Gastrocnemius medialis (tissue), 4 donors: ENCODE measurements at places on chromosomes 12 and 14. TPM values are rescaled to one million over a fixed set of nuclear protein-coding genes. Genes with fewer than 3 reads are reported as not detected.

- DNase-seq: no peak
These were observed 23.8 kb downstream of the ATP6V1D start for GRCh38 chr14:67335781-67336180.

DNA sequence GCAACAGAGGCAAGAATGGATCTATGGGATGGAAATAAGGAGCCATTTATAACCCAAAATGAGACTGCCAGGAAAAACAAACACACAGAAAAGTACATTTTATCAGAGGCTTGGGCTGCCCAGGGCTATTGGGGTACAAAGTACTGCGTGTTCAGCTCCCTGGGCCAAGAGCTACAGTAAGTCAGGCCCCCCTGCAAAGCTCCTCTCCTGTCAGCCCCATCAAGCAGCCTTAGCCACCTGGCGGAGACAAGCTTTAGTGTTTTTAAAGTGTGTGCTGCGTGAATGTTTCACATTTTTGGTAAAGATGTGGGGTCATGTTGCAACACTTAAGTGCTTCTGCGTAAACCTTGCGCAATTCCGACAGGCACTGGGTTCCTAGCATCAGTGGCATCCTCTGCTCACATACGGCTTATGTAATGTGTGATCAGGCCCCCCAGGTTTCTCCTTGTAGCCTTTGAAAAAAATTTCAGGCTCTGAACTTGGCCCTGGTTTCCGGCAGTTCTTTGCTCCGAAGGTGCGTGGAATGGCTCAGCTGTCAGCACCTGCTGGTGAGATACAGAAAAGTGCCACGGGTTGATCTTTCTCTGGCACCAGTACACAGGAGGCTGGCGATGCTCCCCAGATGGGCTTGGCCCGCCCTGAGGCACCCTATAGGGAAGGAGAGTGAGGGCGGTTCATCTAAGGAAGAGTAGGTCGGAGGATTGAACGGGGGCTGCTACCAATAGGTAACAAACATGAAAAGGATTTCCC is 198.7 kb upstream of the EEA1 start:
- peak; percentile 36 for DNase-seq

DNA sequence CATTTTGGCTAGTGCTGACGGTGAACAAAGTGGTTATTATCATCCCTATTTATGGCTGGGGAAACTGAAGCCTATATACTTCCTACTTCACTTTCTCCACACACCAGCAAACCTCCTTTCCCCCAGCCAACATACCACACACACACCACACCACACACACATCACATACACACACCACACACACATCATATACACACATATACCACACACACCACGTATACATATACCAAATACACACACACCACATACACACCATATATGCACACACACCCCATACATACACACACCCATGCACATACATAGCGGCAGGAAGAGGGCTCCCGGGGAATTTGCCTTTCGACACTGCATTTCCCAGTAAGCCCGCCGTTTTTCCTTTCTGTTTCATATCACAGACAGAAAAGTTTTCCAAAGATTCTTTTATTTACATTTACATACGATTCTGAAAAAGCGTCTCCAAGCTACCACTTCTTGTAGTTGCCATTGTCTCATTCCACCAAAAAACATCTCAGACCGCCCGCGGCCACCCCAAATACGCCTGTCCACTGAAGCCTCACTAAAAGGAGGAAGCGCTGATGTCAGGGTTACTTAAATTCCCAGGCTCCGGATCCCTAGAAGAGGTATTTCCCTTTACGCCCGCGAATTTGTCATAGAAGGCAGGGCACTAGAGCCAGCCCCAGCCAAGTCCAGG is 823 bp upstream of the RAB5B start:
- no peak for DNase-seq

DNA sequence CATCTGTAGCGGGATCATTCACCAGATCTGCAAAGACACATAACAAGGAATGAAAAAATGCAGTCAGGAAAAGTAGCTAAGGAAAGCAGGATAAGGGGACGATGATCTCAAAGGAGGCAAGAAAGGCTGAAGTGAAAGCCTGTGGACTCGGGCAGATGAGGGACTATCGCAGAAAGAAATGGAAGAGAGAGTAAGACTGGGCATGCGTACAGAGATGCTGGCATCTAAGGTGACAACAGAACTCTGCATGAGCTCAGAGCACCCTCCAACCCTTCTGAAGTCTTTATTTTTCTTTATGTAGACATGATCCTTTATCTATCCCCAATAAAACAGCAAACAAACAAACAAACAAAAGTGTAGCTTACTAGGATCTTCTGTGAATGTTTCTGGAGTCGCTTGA is 7.2 kb downstream of the MFAP5 start:
- no peak for DNase-seq

DNA sequence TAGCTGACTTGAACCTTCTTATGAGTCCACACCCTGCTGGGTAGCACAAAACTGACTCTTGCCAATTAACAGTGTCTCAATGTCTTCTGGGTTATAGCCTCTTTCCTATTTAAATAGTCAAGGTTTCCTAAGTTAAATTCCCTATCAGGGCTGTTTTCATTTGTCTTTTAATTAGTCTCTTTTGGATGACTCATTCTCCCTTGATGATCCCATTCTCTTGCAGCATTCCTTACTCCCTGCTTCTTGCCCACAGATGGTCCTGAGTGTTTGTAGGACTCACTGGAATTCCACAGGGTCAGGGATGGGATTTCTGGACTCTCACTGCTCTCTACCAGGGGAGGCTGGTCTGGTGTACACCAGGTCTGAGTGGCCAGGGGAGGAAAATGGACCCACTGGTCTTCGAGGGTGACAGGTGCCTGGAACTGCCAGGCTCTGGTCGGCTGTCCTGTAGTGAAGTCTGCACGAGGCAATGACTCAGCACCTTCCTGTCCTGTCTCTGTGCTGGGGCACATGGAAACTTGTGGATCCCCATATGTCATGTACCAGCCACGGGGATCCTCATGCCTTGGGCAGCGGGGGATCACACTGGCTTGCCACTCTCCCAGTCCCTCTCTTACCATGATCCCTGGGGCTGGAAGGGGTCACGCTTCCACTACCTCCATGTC is 236.5 kb upstream of the PELI2 start:
- no peak for DNase-seq

The PTHLH gene
- not detected for total RNA-seq

DNA sequence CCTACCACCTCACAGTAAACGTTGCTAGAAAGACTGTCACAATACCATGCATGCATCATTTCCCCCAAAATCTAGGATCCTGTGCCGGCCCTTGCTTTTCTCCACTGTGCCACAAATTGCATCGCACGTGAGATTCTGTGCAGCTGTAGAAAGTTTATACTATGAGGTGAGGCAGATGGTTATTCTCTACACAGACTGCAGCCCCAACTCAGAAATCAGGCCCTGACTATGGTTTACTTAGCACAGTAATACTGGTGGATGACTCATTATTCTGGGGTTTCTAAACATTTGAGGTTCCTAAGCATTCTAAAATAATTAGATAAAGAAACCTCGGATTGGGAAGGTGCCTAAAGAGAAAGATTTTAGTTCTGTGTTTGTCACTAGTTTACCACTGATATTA is 163.8 kb upstream of the CCDC198 start:
- DNase-seq: no peak

DNA sequence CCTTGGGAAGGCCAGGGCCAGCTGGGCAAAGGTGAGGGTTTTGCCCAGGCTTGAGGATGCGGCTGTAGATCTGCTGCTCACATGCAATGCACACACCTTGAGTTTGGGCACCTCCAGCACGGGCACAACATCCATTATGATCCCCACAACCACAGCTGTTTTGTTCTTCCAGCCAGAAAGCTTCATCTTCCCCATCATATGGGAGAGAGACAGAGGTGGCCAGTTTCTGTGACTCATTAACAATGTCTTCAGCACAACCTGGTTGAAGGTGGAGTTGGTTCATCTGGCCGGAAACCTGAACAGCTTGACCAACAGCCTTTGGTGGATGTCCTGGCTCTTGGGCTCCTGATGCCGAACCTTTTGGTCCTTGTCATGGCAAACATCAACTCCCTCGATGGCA is 163.7 kb upstream of the CCND2 start:
- no peak for DNase-seq

DNA sequence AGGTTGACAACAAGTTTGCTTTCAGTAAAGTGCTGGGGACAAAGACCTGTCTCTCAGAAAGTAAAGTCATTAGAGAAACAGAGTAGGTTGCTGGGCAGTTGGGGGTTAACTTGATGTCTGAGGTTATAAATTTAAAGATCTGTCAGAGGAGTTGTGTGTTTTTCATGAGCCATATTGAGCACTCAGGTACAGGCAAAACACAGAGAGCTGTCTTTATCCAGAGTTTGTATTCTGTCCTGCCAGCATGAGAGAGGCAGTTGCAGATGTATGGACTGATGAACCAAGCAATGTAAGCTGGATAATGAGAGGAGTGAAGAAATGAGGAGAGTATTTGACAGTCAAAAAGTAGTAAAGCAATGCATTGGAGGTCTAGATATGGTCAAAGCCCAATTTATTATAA is 156.7 kb downstream of the SLC41A2 start:
- no peak for DNase-seq

DNA sequence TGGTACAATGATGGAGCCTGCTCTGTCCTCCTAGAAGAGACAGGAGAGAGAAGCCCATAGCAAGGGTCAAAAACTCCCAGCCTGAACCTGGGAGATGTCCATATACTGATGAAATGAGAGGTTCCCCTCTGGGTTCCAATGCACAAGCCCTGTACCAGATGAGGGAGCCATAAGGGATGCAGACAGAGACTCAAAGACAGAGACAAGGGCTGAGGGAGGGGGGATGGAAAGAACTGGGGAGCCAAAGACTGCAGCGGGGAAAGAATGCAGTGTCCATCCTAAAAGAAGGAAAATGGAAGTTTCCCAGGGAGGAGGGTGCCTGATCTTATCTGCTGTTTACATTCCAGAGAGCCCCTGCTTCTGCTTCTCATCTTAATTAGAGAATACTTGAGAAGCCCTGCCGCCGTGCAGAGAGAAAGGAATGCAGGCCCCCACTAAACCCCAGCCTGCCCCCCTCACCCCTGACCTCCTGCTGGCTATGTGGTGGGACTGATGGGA is 27.7 kb downstream of the KRT18 start:
- DNase-seq: no peak

DNA sequence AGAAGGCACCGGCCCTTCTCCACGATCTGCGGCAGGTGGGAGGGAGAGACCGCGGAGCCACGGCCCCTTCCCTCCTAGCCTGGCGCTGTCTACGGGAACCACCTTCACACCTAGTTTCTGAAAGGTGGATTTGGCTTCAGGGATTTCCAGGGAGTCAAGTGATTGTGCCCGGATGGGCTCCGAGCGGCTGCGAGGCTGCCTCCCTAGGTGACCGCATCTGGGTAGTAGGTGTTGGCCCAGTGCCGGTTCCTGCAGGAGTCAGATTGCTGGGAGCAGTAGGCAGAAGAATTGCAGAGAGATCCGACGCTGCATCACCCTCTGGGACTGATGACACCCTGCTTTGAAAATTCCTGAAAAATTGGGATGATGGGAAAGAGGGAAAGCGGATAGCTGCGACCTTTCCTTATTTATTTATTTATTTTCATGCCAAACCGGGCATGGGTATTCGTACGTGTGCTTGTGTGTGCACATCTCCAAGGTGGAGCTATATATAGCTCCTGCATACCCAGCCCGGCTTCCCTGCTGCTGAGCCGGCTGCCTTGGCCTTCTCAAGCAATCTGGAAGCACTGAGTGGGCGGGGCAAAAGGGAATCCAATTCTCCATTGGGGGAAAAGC is 1.1 kb downstream of the CNTN1 start:
- DNase-seq: no peak

The TAS2R7 gene
- total RNA-seq: not detected

DNA sequence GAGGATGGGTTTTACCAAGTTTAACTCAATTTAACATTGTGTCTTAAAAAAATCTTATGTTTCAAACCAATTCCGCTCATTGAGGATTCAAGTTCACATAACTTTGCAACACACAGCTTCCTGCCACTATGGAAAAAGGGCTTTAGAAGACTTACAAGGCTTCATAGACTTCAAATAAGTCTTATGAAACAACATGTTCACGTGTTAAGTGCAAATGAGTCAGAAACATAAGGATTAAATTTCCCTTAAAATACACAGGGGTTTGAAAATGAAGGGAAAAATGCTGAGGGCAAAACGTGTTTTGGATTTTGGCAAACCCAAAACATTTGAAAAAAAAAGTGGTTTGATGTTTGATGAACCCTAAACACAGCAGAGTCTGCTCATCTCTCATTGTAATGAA is 364.8 kb downstream of the BMP4 start:
- DNase-seq: no peak

GRCh38 chr12:66964629-66965028 is 285.8 kb upstream of the GRIP1 start:
- DNase-seq: no peak

- no peak for DNase-seq
These were observed 3.8 kb upstream of the RBMS2 start for GRCh38 chr12:56517854-56518253.

DNA sequence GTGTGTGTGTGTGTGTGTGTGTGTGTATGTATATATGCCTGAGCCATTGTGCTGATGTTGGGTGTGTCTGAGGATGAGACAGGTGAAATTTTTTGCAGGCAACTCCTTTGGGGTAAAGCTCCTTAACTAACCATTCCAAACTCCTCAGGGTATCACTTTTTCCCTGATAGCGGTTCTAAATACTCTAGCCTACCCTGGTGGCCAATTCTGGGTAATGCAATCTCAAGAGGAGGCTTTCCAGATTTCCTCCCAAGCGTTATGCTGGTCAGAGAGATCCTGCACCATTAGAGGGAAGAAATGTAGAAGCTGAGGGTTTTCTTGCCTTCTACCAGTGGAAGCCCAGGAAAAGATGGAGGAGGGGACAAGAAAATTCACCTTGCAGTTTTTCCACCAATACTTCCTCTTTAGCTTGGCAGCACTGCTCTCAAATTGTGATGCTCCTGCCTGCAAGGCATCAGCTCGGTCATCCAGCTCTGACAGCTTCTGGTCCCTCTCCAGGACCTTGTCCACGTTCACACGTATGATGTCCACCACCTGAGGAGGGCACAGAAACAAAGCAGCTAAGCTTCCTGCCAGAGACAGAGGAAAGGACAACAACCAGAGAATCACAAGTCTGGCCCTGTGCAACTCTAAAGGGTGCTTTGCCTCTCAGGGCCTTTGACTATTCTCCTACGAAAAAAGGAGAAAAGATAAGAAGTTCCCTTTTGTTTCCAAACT is 4.9 kb downstream of the VAMP1 start:
- DNase-seq: peak; percentile 26

GRCh38 chr12:120866108-120866507 is 38.0 kb downstream of the SPPL3 start:
- DNase-seq: no peak
